ENCODE measurements at places on chromosomes 7 and 10.

- DNase-seq = no peak
Measured at GRCh38 chr10:93751124-93751523, 6.6 kb upstream of the LGI1 start.

DNA sequence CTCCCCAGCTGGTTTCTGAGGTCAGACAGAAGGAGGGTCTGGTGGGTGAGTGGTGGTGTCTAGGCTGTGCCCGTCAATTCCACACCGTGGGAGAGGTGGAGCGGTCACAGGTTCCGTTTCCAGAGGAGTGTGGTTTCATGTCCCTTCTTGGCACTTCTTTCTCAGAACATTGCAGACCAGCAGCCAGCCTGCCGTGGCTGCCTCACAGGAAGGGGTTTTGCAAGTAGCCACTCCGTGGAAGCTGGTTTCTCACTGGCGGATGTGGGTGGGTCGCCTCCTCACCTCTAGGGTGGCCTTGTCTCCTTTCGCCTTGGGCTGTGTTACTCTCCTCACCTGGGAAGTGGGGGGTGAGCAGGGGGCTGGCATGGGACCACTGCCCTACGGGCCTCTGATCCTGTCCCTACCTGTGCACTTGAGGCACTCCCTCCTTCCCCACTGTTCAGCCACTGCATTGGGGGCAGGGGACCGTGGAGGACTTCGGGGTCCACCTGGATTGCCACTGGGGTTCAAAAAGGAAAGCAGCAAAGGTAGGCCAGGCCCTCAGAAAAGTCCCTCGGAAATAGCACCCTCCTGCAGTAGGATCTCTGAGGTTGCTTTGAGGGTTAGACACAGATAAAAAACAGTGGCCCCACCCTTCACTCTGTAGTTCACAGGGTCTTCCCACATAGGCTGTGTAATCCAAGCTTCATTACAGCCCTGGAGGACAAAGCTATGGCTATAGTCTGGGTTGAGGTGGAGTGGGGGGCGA is 33.9 kb downstream of the TSPAN14 start:
- no peak for DNase-seq

- DNase-seq = peak; percentile 50
Measured at GRCh38 chr10:100745882-100746783, 751 bp downstream of the PAX2 start.

GRCh38 chr7:12890586-12890985 is 203.2 kb downstream of the ARL4A start:
- no peak for DNase-seq

DNA sequence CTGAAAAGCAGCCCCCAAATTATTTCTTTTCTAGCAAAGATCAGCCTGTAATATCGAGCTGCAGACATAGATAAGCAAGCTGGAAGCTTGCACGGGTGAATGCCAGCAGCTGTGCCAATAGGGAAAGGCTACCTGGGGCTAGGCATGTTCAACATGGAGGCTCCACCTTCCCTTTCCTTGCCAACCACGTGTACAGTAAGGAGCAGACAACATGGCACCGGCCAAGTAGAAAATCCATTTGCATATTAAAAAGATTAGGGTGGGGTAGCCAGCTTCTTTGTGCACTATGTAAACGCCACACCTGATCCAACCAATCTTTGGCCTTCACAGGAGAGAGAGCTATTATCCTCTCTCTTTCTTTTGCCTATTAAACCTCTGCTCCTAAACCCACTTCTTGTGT is 56.7 kb upstream of the SEPHS1 start:
- DNase-seq = no peak

- DNase-seq = peak; percentile 3
Measured at GRCh38 chr7:55591282-55591931, 19.1 kb upstream of the VOPP1 start.

- no peak for DNase-seq
Measured at GRCh38 chr7:45161138-45161537, 3.5 kb downstream of the RAMP3 start.

DNA sequence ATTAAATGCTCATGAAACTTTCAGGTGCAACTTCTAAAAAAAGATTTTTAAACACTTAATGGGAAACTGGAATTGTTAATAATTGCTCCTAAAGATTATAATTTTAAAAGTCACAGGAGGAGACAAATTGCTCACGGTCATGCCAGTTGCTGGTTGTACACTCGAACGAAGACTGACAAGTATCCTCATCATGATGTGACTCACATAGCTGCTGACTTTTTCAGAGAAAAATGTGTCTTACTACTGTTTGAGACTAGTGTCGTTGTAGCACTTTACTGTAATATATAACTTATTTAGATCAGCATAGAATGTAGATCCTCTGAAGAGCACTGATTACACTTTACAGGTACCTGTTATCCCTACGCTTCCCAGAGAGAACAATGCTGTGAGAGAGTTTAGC is 79.3 kb downstream of the ITGB8 start:
- no peak for DNase-seq

- DNase-seq = no peak
Measured at GRCh38 chr10:58258977-58259692, 8.6 kb downstream of the IPMK start.

DNA sequence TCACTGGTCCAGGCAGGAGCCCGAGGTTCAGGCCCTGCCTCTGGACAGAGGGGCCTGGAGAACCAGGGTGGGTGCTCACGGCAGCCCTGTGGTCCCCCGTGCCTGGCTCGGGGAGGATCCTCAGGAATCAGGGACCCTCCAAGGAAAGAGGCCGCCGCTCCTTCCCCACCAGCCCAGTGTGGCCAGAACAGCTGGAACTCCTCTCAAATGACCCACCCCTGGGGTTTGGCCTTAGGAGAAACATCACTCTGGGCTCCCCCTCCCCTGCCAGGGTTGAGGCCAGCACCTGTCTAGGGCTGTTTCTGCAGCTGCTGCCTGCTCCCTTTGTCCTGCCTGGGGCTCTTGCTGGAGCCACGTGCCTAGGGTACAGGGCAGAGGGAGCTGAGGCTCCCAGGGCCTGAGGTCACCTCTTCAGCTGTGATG is 161.0 kb downstream of the RNF216 start:
- no peak for DNase-seq

GRCh38 chr10:62136931-62137330 is 131.7 kb downstream of the RTKN2 start:
- no peak for DNase-seq

DNA sequence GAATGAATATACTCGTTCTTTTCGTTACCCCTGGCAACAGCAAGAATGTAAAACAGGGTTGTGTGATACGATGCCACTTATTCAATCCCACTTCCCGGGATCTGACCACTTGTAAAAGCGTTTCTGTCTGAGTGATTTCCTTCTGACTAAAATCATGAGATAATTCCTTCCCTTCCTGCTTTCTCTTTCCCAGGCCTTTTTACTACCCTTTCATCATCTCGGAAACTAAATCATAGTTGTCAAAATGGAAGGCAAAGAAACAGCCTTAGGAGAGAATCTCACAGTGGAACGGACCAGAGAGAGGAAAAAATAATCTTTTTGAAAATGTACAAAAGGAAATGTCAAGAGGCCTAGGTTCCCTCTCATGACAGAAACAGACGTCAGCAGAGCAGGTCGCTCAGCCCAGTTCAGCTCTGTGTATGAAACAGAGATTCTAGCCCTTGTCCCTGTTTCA is 29.8 kb downstream of the DIP2C start:
- DNase-seq = no peak

DNA sequence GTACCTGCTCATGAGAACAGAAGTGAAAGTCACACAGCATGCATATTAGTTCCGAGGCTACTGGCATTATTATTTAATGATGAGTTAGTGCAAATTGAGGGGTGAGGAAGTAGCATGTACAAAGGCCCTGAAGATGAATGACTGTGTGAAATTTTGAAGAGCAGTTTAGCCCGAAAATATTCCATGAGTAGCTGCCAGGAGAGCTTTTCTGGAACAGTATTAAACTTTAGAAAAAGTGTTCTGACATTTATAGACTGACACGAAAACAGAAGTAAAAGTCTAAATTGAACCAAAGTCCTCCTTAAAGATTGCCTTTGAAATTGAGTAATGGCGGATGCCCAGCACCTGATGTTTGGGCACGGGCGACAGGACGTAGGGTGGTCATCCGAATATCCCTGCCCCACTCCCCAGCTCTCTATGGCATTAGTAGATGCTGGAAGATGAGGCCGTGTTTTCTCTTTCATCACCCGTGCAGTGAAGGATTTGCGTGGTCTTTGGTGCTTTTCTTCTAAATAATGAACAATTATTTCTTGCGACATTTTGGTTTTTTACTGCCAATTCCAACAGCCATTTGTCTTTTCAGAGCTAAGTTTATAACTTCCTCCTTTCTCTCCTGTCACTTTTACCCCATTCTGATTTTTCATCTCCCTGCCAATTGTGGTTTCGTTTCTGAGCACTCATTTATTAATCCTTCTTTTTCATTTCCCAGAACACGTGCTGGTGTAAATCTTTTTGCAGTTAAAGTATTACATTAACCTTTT is 192.6 kb downstream of the MGMT start:
- DNase-seq = no peak

DNA sequence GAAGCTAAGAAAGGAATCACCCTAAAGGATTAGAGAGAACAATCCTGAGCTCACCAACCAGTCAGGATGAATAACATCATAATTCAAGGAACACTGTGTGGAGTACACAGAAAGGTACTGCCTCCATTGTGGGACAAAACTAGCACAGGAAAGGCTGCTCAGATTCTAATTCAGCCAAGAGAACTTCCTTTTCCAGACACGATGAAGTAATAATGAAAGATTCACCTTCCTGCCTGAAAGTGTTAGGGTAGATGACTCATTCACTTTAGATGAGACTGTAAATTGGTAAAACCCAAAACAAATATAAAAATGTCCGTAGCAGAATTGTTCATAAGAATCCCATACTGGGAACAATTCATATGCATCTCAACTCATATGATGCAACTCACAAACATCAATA is 167.2 kb downstream of the CDC14C start:
- no peak for DNase-seq

- no peak for DNase-seq
Measured at GRCh38 chr10:70809726-70810125, 6.0 kb upstream of the SGPL1 start.

DNA sequence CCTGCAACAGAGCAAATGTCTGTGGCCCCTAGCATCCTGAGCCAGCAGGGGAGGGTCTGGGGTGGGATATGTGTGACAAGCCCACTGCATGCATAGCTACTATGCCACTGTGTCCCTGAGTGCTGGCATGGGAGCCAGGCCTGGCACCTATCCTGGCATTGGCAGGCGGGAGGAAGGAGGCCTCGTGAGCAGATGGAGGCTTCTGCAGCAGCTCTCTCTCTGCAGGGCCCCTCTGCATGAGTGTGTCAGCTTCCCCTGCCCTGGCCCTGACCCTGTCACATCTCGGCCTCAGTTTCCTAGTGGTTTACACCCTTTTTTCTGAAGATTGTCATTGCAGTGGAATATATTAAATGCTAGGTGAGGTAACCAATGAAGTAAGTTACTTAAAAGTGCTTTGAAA is 13.1 kb upstream of the IMPDH1 start:
- no peak for DNase-seq

- DNase-seq = no peak
Measured at GRCh38 chr10:124176349-124177179, 83.2 kb upstream of the CHST15 start.

DNA sequence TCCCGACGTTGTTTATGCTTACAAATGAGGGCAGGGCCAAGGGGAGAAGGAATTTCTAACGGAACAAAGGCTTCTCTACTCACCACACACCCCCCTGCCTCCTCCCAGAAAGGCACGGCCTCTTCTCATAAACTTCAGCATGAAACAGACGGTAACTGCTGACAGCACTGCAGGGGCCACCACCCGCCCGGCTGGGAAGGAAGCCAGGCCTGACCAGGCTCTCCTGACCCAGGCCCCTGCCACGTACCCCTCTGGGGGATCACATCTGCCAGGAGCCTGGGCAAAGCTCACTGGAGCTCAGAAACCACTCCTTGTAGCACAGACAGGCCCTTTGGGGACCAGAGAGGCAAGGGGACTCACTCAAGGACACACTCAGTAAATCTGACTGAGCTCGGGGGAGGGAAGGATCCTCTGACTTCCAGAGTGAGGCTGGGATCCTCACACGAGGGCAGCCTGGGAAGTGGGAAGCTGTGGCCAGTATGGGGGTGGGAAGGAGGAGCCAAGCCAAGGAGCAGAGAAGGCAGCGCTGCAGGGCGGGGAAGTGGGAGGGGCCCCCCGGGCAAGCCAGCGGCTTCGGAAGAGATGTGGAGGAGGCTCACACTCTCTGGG is 46.1 kb downstream of the ZCCHC24 start:
- peak; percentile 58 for DNase-seq

- DNase-seq = no peak
Measured at GRCh38 chr7:149133028-149133710, 7.0 kb upstream of the ZNF425 start.

GRCh38 chr7:22588351-22588750 is 88.4 kb upstream of the STEAP1B start:
- no peak for DNase-seq

DNA sequence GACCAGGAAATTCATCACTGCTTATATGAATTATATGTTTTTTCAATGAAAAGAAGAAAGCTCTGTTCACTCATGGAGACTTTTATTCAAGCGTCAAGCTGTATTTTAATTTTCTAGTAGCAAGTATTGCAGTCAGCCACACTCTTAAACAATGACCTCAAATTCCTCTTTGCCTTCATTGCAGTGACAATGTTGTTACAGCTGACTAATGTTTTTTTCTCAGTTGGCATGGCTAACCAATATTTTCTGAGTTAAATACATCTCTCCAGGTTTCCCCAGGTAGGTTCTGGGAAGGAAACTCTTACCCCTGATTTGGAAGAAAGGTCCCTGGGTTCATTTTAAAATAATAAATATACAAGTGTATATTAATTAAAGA is 241.5 kb downstream of the WDR11 start:
- DNase-seq = no peak

DNA sequence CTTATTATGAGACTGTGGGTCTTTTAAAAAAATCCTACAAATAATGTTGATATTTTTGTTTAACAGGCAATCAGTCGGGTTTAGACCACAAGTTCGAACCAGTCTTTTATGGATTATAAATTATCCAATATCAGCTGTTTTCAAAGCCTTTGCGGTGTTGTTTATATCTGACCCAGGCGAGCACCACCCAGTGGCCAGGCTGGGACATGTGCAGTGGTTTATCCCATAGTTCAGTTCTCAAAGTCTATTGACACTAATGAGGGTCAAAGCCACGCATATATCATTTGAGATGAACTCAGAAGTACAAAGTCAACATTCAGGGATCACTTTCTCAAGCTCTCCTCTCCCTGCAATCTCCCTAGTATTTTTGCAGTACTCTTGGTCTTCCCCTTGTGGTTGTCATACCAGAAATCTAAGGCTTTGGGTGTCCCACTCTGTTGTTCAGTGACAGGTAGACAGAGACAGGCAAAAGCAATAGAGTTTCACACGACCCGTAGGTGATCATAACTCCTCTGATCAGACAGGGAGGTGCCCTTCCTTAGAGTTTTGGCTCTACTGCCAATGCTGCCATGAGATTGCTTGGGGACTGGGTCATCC is 117.4 kb upstream of the POM121L12 start:
- DNase-seq = peak; percentile 9

DNA sequence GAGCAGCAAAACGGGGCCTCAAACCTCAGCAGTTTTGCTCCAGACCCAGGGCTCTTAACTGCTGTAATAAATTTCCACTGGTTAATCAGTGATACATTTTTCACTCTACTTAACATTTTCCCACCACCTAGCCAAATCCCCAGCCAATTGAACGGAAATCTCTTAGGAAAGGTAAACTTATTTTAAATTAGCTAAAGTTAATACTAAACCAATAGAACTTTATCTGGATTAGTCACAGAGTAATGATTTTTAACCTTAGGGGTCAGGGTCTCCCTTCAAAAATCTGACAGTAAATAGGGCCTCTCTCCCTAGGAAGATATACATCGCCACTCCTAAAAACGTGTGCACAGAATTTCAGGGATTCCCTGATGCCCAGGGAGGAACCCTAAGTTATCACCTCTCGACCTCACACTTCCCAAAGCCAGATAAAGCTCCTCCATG is 87.4 kb upstream of the KMT2E start:
- DNase-seq = no peak

Measured in HEK293T (cell line).